Activated gamma-delta T cell (primary cell): ENCODE measurements at places on chromosomes 16 and 17.

DNA sequence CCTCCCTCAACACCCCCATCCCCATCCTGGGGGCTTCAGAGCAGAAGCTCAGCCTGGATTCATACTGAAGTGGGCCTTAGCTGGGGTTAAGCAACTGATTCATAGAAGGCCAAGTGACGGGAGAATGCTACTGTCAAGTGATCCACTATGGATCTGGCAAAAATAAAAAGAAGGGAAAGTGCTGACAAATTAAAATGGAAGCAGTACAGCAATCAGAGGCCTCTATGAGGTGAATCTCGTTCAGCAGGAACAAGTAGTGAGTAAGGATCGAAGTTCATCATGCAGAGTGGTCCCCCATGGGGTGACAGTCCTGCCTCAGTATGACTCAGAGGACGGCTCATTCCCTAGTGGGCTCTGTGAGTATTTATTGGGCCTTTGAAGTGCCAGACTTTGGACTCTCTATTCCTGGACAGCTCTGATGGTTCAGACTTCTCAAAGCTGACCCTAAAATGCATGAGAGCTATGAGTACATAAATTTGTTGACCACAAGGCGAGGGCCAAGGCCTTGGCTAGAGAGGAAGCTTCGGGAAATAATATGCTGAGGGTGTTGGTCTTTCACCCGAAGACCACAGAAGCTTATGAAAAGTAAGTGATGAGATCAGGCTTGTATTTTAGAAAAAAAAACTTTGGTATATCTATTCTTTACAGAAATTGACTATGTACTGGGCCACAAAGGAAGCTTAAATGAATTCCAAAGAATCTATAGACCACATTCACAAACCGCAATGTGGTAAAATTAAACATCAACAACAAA lies 5.3 kb upstream of the NSMCE1 start:
- DNase-seq: no peak

DNA sequence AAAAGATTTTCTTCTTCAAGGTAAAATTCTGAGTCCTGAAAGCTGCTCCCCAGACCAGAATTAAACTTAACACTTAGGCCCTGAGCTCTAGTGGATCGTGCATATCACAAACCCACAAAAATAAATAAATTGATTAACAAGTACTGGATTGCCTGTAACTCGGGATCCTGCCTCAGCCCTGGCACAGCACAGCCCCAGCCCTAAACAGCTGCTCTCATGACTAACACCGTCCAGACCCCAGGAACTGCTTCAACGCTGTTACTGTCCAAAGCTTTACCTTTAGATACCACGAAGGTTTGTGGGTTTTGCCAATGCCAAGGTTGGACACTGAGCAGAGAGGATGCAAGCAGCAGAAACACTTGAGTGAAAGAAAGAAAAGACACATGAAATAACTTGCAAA lies 172.5 kb downstream of the COPRS start:
- no peak for DNase-seq

- peak; percentile 19 for DNase-seq
These were observed 34.7 kb downstream of the SBK1 start for GRCh38 chr16:28326881-28327610.

GRCh38 chr17:39051001-39051585 lies 83.9 kb upstream of the FBXO47 start:
- no peak for DNase-seq

DNA sequence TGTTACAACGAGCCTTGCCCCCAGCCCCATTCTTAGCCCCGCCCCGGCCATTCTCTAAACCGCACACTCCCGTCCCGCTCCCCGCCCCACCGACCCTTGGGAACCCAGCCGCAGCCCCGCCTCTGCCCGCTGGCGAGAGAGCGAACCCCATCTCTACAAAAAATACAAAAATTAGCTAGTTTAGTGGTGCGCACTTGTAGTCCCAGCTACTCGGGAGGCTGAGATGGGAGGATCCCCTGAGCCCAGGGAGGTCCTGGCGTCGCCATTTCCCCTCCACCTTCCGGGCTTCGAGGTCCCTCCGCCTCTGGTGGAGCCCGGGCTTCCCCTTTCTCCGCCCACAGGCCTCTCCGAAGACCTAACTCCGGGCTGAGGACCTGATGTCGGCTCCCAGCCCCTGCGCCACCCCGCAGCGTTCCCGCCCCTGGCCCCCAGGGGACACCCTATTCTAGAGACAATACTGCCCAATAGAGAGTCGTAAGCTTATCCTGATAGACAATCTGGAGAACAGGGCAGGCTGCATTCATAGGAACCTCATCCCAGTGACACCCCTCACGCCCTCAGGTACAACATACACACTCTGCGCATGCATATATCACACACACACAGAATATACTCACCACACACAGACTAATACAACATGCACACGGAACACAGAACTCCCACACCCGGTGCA lies 480 bp upstream of the PROCA1 start:
- DNase-seq: no peak

GRCh38 chr17:64212122-64212521 lies 50.9 kb downstream of the TEX2 start:
- no peak for DNase-seq

DNA sequence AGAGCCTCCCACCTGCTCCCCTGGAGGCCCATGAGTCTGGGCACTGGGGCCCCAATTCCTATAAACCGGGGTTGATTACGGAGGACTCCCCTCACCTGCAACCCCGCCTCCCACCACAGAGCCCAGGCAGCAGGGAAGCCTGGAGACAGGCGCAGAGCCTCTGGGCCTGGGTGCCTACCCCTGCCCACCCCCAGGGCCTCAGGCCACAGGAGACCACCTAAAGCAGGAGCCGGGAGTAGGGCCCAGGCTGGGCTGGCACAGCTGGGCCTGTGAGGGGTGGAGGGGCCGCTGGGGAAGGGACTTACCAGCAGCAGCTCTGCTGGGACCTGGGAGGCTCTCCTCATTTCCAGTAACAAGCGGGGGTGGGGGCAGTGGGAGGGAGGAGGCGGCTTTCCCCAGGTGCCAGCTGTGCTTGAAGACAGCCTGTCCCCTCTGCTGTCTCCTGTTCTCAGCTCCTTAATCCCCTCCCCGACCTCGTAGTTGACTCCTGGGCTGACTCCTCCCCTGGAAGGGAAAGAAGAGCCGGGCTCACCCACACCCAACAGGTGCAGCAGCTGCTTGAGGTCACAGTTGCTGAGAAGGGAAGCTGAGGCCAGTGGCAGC lies 46.8 kb downstream of the TMEM235 start:
- no peak for DNase-seq

GRCh38 chr16:19690196-19690595 lies 27.8 kb downstream of the KNOP1 start:
- no peak for DNase-seq

DNA sequence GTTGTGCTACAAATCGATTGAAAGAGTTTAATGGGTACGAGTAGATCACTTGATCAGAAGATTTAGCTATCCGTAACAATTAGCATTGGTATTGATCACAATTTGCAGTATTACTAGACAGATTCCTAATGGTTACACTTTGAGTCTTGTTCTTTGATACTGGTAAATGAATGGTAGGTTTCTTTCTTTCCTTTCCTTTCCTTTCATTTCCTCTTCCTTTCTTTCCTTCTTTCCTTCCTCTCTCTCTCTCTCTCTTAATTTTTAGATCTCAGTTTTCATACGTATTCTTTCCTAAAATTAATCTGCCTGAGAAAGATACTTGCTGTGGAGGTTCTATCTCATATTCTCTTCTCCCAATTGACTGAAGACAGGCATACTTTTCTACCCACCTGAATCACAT lies 17.9 kb downstream of the CPD start:
- DNase-seq: no peak

- no peak for DNase-seq
These were observed 5.4 kb upstream of the G6PC1 start for GRCh38 chr17:42895185-42895555.

GRCh38 chr16:4513881-4514280 lies 24.7 kb downstream of the CDIP1 start:
- DNase-seq: no peak

DNA sequence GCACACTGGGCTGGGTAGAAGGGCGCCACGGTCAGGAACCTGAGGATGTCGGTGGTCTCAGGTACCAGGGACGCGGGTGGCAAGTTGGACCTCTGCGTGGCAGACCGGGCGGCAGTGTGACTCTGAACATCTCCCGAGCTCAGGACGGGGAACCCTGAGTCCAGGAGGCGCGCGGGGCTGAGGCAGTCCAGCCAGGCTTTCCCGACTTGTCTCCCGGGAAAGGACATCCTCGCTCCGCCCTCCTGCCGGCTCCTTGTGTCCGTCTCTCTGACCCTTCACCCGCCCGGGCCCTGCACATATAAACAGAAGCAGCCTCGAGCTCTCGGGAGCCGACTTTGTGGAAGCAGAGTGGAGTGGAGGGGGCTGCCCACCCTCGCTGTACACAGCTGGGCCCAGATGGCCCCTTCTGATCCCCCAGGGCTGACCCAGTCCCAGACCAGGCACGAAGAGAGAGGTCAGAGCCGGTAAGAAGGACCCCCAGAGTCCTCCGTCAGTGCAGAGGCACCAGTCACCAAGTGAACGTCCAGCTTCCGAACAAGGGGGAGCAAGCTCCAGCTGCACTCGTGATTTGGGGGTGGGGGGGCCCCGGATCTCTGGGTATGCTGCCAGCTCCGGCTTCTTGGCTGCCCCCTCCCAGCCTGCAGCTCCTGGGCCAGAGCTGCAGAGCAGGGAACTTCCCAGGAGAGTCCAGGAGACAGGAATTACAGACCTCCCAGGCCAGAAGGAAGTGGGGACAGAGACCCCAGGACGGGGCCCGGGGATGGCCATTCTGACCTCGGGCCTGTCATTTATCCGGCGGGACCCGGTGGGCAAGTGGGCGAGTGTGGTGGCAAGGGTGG lies 8.5 kb upstream of the P2RX1 start:
- no peak for DNase-seq
